Stimulated activated effector memory CD8-positive, alpha-beta T cell treated with anti-CD3 and anti-CD28 coated beads, Interleukin-12 subunit alpha, Interleukin-12 subunit beta, amount 100 ng/mL, for 72 hours (primary cell): ENCODE measurements at places on chromosomes 4 and X.

GRCh38 chrX:24990535-24990934 is 25.2 kb downstream of the ARX start:
- DNase-seq: no peak

DNA sequence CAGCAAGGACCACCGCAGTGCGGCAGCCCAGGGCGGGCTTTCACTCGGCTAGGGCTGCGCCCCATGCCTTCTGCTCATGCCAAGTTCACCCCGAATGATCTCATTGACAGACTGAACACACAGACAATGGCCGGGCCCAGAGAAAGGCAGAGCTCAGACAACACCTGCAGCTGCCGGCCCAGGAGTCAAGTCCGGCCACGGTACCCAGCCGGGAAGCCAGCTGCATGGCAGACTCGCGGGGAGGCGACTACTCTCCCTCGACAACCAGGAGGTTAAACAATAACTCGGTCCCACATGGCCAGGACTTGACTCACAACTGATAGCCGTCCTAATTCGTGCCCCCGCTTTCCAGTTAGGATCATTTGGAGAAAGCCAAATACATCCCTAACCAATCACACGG is 50.4 kb downstream of the ABLIM2 start:
- no peak for DNase-seq

DNA sequence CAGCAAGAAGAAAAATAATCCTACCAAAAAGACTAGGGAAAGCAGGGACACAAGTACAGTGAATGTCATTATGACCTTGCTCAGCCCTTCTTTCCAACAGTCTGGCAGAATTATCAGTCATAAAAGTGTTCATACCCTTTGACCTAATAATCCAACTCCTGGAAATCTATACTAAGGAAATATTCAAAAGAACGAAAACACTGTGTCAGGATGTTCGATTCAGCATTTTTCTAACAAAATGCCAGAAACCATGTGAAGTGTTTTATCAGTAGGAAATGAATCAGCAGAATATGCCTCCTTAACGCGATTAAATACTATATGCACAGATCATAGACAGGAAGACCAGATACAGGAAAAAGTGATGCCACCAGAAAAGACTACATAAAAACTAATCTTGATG is 16.2 kb upstream of the S100G start:
- no peak for DNase-seq

GRCh38 chr4:145868637-145869409 is 69.8 kb downstream of the ZNF827 start:
- DNase-seq: no peak

DNA sequence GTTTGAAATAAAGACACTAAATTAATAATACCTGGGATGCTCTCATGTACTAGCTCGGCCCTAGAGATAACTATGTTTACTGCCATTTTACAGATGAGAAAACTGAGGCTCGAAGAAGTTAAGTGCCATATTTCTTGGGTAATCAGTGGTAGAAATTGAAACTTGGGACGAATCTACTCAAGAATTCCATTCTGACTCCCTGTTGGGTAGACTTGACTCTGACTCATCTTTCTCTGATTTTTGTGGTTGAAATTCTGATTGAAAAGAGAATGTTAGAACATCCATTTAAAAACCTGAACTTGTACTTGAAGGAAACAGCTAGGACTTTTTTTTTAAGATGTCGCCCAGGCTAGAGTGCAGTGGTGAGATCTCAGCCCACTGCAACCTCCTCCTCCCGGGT is 50.1 kb upstream of the NSUN7 start:
- DNase-seq: no peak

GRCh38 chr4:105241451-105241850 is 94.8 kb downstream of the TET2 start:
- no peak for DNase-seq

DNA sequence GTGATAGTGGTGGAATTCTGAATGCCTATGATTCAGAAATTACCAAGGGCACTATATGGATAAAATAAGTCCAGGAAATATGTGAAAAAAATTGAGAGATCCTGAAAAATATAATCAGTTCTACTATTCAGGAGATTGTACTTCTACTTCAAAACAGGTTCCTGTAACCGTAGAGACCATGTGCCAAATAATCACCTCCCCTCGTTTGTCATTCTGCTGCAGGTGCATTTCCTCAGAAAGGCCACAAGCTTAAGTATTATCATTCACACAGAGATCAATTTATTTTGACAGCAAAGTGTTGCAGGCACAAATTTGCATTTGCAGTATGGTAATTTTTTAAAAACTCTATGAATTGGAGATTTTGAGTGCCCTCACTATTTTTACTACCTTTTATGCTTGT is 1000.0 kb downstream of the CCSER1 start:
- no peak for DNase-seq

DNA sequence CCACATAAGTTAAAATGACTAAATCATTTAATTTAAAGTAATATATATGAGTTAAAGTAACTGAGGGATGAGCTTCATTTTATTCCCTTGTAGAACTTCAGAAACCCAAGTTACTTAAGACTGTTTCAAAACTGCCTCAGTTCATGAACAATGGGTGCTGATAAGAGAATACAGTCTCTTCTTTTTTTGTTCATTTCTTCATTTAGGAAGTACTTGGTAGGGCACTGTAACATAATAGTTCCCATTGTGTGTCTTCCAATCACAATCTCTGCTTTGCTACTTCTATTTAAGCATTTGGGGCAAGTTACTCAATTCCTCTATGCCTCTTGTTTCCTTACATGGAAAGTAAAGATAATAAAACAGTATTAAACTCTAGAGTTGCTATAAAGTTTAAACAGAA is 50.4 kb downstream of the HHIP start:
- no peak for DNase-seq

DNA sequence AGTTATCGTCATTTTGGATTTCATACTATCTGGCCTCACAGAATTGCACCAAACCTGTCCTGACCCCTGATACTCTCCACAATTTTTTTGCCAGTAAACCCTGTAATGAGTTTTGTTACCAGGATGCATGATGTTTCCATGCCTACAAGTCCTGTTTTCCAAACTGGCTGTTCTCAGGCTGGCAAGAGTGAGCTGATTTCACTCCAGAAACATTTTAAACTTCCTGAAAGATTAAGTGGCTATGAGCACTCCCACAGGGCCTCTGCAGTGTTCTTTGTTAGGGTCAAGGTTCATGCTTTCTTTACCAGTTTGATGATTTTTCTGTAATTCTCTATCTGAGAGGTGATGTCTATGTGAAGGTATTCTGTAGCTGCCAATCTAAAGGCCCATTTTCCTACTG is 31.7 kb upstream of the PDLIM3 start:
- DNase-seq: no peak

DNA sequence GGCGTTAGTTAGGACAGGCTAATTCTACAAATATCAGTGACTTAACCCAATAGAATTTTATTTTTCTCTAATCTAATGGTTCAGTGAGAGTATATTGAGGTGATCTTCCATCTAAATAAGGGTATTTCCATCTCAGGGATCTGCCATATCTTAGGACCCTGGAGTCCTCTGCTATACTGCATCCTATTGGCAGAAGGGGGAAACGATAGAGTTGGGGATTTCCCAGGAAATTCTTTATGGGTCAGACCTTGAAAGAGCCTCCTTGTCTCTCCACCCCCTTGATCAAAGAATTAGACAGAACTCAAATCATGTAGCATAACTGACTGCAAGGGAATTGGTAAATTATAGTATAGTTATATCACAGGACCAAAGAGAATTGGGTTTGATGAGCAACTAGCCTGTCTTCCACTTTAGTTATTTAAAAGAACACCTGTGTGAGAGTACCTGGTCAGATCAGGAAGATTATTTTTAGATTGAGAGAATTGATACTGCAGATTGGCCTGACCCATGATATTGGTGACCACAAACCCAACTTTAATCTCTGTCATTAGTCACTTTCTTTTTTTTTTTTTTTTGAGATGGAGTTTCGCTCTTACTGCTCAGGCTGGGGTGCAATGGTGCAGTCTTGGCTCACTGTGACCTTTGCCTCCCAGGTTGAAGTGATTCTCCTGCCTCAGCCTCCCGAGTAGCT is 25.6 kb downstream of the SMARCA5 start:
- DNase-seq: no peak

GRCh38 chr4:7956270-7956808 is 16.7 kb upstream of the AFAP1 start:
- DNase-seq: no peak

DNA sequence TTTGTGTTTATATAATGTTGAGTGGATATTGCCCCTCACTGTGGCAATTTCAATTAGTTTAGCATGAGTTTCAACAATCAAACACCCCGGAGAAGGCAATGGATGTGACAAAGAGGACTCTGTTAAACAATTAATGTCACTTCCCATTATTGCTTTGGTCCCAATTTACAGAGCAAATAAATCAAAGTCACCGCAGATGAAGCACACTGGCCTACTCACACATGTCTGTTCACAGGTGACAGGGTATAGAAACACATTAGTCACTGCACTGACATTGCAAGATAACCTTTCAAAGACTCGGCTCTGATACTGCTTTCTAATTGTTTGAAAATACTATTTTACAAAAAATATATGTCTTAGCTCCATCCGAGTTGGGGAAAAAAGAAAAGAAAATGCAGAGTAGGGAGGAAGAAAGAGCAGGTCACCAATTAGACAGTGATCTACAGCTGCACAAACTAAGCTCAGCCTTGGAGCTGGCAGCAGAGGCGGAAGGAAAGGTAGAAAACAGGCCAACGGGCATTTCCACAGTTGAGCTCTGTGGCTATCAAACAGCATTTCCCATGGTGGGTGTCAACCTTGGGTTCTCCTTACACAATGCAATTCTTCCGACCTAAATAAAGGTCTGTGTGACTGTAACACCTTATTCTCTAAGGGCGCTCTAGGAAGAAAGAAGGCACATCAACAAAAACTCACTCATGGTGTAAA is 53.9 kb downstream of the PPARGC1A start:
- no peak for DNase-seq

- no peak for DNase-seq
These were observed 19.4 kb downstream of the RPS6KA6 start for GRCh38 chrX:84168574-84168973.

GRCh38 chr4:151276787-151277562 is at the start of gene PRSS48:
Gene PRSS48 (plus strand): TSS chr4:151277161. CDS start chr4:151277173, 12 bp downstream.
- peak; percentile 63 for DNase-seq

- no peak for DNase-seq
These were observed 752.9 kb upstream of the CT83 start for GRCh38 chrX:117215683-117216082.

DNA sequence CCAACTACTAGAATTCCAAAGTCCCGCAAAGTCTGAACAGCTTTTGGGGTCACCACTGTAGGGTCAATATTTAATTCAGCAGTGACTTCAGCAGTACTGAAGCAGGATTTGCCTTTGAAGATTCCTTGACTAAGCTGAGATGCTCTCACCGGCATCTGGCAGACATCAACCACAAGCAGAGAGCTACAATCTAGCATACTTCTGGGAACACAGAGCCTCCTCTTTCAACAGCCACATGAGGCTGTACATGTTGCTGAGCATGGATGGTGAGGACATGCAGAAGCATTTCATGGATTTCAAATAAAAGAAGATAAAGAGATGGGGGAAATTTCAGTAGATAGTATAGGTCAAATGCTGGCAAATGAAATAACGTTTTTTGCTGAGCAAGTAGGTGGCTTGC is 6.6 kb upstream of the ASB11 start:
- DNase-seq: no peak

DNA sequence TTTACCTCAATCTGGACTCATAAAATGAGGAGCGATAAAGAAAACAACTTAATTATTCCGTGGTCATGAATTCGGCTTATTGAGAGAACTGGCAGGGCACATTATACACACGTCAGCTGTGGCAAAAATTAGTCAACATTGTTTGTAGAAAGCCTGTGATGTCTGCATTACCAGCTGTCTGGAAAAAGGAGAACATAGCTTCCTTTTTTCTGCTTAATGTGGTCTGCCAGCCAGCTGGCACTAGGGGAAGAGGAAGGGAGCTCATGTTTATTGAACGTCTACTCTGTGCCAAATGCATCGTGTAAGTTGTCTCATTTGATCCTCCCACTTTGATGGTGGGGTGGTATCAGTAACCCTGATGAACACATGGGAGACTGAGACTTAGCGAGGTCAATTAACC is 367.6 kb downstream of the ARHGAP24 start:
- no peak for DNase-seq

- no peak for DNase-seq
These were observed 75.4 kb downstream of the SH3KBP1 start for GRCh38 chrX:19811807-19812604.
